Epithelial cell of esophagus (primary cell): ENCODE measurements at places on chromosomes 4 and X.

GRCh38 chr4:47913861-47914219 lies 543 bp downstream of the NFXL1 start:
- DNase-seq = peak; percentile 63

DNA sequence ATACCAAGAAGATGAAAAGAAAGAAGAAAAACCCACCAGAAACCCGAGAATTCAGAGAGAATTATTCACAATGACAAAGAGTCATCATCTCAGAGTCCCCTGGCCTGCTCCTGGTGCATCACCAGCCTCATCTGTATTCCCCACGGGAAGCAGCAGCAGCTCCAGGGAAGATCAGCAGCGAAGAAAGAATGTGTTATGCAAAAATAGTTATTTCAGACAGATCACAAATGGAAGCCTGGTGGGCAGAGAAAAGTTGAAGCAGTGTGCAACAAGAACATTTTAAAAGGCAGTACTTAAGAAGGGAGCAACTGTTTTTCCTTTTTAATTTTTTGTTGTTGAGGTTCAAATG lies 189.2 kb downstream of the PPP3CA start:
- no peak for DNase-seq

GRCh38 chr4:56465599-56466295 lies 1.7 kb upstream of the SRP72 start:
- DNase-seq = peak; percentile 64

GRCh38 chr4:54099748-54100574 lies at the start of gene GSX2:
TSS of gene GSX2 (plus strand) at chr4:54100163. CDS start at chr4:54100345, 182 bp downstream.
- DNase-seq = no peak

GRCh38 chr4:31068257-31069075 lies 348.3 kb downstream of the PCDH7 start:
- DNase-seq = no peak

GRCh38 chr4:120724656-120725055 lies 197.9 kb downstream of the PRDM5 start:
- peak; percentile 71 for DNase-seq

GRCh38 chr4:97153042-97153441 lies 990.2 kb downstream of the STPG2 start:
- DNase-seq = peak; percentile 54

DNA sequence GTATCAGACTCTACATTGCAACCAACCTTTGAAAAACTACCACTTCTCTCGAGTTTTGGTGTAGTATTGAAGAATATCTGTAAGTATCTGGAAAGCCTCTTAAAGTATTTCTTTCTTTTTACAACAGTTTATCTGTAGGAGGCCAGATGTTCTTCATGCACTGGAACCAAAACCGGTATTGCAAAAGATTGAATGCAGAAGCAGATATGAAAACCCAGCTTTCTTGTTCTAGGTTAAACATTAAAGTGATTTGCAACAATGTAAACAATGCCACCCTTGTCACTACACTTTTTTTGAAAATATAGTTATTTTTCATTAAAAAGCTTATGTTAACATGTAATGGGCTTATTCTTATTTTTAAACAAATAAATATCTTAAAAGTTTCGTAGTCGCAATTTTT lies 27.2 kb downstream of the PLS3 start:
- DNase-seq = no peak

DNA sequence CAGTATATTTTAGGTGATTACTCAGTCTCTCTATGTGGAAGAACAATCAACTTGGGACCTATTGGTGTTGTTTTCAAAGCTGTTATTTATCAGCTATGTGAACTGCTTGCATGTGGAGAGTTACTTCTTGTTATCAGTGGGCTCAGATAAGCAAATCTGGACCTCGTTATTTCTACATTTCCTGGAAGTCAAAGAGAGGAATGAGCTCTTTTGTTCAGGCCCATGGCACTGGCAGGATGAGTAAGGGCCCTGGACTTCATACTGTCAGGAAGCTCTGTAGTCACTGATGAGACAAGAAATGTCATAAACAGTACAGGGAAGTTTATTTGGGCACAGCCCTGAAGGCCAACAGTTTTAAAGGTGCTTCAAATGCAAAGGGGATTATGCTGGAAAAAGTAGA lies 760.6 kb upstream of the EPHA5 start:
- DNase-seq = peak; percentile 48

DNA sequence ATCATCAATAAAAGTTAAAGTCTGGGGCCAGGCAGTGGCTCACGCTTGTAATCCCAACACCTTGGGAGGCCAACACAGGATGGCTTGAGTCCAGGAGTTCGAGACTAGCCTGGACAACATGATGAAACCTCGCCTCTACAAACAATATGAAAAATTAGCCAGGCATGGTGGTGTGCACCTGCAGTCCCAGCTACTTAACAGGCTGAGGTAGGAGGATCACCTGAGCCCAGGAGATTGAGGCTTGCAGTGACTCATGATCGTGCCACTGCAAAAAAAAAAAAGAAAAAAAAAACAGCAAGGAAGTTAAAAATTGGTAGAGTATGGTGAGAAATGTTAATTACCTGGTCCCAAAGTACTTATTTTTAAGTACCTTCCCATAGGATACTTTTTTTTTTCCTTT lies 27.5 kb downstream of the FBXW7 start:
- peak; percentile 59 for DNase-seq

GRCh38 chrX:119145241-119145653 lies 17.6 kb upstream of the KIAA1210 start:
- peak; percentile 27 for DNase-seq

GRCh38 chrX:53939127-53939526 lies 105.1 kb downstream of the PHF8 start:
- no peak for DNase-seq

GRCh38 chr4:56469489-56470210 lies 2.2 kb downstream of the SRP72 start:
- peak; percentile 14 for DNase-seq

DNA sequence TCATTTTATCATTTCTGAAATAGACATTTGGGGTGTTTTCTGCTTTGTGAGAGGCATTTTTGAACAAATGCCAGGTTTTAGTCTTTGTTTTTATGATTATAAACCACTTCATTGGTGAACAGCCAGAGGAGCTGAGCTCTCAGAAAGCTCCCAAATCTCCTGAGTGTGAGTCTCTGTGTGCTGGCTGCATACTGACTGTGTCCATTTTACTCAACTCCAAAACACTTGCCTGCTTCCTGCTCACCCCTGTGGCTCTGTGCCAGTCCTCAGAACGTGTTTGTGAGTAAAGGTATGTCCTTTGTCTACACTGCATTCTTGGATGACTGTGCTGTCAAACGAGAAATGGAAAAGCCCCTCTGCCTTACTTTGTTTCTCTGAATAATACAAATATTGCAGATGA lies 5.4 kb upstream of the LRAT start:
- DNase-seq = peak; percentile 94

DNA sequence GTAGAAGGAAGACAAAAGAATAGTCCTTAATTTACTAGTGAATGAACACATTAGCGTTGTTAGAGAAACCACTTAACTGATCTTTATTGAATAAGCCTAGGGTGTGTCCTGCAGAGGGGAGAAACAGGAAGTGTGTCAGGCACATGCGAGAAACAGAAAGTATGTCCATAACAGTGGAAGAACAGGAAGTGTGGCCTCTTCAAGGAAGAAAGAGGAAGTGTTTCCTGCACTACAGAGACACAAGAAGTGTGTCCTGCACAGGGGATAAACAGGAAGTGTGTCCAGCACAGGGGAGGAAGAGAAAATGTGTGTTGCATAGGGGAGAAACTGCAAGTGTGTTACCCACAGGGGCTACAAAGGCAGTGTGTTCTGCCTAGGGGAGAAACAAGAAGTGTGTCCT lies 539.6 kb upstream of the PRKX start:
- no peak for DNase-seq

GRCh38 chr4:139913995-139914598 lies 239.9 kb downstream of the MAML3 start:
- DNase-seq = no peak

GRCh38 chr4:25874655-25875054 lies 11.9 kb upstream of the SEL1L3 start:
- DNase-seq = no peak

DNA sequence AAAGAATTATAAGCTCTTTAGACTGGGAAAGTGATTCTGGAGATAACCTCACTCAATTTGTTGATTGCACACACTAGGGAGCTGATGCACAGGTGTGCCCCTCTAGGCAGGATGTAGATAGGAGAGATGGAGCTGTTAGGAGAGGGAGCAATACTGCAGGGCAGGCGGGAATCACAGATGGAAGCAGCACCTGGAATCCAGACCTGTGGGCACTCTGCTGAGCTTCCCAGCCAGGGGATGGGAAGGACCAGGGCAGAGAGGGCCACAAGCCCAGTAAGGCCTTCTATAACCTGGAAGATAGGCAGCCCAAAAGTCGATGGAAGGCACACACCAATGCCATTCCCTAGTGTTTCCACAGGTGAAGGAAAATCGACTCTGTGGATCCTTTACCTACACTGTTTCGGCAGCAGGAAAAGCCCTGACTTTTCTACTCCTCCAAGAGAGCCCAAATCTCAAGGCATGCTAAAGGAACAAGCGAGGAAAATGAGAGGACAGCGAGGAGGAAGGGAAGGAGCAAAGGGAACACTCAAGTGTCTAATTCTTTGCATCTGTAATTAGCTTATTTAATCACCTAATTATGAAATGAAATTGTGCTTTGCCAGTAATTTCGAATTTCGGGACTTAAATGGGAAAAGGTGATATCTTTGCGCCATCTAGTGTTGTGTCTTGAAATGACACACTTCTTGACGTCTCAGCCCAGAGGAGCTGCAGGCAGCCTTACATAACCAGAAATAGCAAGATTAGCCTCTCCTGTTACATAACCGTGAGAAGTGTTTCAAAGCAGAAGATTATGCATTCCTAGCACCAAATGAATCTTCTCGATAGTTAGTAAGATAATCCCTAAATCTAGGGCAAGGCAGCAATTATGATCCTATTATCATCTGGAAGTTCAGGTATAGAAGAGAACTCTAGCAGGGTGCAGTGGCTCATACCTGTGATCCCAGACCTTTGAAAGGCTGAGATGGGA lies 31.0 kb upstream of the TLR3 start:
- DNase-seq = peak; percentile 87

DNA sequence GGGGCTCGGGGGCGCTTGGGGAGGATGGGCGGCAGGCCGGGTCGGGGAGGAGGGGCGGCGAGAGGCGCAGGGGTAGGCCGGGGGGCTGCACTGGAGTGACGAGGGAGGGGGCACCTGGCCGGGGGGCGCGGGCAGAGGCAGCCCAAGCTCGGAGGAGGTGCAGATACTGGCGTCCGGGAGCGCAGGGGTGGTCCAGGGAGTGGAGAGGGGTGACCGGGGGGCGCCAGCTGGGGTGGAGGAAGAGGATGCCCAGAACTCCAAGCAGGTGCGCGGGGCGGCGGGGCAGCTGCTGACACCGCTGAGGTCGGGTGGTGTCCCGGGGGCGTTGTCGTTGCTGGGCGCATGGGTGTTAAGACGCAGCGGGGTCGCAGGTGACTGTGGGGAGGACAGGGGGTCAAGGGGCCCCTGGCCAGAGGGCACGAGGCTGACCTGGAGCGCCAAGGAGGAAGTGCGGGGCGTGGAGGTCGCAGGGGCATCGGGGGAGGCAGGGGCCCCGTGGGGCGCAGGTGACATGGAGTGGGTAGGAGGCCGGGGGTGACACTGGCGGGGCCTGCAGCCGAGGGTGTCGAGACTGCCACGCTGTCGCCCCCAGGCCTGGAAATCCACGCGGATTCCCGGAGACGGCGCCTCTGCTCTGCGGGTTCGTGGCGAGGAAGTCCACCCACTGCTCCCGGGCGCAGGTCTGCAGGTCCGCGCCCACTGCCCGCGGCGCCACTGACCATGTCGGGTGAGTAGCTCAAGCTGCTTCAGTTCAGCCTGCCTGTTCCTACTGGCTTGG lies 928 bp downstream of the GYG2 start:
- no peak for DNase-seq

- peak; percentile 16 for DNase-seq
These were observed 120.6 kb upstream of the NUDT6 start for GRCh38 chr4:123043013-123043412.

DNA sequence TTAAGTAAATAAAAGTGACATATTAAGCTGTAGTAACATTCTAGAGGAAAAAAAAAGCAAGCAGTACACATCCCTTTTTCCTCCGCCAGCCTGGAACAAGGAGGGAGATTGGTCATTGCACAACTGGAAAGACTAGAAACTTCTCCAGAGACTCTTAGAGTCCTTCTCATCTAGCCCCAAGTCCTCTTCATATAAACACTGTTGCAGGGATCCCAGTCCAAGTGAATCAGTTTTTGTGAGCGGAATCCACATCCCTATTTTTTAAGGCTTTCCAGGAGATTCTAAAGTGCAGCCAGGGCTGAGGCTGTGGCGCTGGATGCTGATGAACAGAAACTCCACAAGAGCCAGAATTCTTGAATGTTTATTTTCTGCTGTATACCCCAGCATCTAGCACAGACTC lies 23.8 kb downstream of the REELD1 start:
- DNase-seq = no peak

GRCh38 chrX:49184294-49185281 lies 1.6 kb downstream of the PRICKLE3 start:
- peak; percentile 93 for DNase-seq

GRCh38 chr4:100849319-100849718 lies 331.5 kb upstream of the EMCN start:
- DNase-seq = no peak
